Stimulated activated CD8-positive, alpha-beta memory T cell treated with anti-CD3 and anti-CD28 coated beads, Interleukin-4, amount 100 ng/mL, for 4 hours (primary cell): ENCODE measurements at places on chromosomes 12 and 14.

DNA sequence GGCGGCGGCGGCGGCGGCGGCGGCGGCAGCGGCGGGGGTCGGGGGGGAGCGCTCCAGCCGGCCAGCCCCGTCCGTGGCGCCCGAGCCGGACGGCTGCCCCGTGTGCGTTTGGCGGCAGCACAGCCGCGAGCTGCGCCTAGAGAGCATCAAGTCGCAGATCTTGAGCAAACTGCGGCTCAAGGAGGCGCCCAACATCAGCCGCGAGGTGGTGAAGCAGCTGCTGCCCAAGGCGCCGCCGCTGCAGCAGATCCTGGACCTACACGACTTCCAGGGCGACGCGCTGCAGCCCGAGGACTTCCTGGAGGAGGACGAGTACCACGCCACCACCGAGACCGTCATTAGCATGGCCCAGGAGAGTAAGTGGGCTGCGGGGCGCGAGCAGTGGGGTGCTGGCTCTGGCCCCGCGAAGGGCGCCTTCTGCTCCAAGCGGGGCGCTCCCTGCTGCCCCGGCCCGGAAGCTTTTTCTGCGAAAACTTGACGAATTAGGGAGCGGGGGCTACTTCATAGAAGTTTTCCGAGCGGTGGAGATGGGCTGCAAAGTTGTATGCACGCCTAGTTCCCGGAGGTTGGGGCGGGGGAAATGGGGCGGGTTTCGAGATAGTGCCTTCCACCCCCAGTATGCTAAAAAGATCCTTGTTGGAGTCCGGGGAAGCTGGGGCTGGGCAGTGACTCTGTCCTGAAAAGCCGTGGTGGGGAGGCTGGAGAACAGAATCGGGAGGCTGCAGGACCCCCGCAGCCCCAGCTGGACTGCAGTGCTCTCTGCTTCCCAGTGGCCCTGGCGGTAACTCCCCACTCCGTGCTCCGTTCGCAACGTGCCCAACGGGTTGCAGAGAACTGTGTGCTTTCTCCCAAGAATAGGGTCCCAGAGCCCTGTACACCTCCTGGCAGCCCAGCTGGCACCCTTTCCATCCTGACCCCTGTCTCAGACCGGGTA lies 751 bp downstream of the GDF11 start:
- DNase-seq, result no peak

- DNase-seq, result no peak
Observed at GRCh38 chr12:83461336-83461935, 774.7 kb downstream of the TMTC2 start.

- no peak for DNase-seq
Observed at GRCh38 chr12:83015390-83016217, 328.9 kb downstream of the TMTC2 start.

DNA sequence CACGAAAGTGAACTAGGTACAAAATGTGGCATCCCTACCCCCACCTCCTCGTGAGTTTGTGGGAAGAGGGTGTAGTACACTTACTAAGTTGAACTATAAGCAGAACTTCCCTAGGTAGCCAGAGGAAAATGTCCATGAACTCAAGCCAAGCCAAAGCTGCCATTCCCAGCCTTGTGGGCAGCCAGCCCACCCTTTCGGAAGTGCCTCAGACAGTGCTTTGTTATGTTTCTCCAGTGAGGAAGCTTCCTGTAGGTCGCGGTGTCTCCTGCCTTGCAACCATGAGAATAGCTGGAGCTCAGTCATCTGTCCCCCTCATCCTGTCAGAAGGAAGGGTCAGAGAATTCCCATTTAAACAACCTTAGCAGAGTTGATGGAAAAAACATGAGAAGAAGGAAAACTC lies 266.9 kb downstream of the DUSP6 start:
- DNase-seq, result no peak

DNA sequence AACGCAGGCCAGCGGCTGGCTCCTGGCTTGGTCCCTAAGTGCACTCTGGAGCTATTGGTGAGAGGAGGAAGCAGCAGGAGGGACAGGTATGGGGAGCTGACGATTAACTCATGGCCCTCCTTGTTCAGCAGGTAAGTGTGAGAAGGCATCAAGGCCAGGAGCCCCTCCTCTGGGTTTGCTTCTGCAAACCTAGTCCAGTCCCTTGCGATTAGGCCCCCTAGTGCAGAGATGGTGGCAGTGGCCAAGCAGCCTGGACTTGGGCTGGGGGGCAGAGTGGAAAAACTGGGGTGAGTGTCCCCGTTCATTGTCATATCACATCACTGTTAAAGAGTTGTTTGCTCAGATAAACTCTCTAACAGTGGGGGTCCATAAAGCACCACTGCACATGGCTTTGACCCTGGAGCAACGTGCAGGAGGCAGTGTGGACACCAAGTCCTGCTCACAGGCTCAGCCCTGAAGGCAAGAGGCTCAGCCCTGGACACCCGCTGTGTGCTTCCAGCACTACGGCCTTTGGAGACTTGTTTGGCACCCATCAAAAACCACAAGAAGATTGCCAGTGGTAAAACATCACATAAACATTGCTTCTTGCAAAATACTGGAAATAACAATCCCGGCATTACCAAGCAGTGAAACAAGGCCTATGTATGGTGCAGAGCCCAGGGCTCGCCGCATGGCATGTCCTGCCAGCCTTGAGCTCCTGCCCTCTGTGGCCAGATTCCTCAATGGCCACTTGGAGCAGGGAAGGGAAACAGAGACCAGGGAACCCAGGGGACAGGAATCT lies 184.3 kb upstream of the RTL1 start:
- no peak for DNase-seq

GRCh38 chr14:59199205-59199604 lies 10.7 kb downstream of the DAAM1 start:
- no peak for DNase-seq

- no peak for DNase-seq
Observed at GRCh38 chr14:63269561-63270225, 49.0 kb downstream of the GPHB5 start.

DNA sequence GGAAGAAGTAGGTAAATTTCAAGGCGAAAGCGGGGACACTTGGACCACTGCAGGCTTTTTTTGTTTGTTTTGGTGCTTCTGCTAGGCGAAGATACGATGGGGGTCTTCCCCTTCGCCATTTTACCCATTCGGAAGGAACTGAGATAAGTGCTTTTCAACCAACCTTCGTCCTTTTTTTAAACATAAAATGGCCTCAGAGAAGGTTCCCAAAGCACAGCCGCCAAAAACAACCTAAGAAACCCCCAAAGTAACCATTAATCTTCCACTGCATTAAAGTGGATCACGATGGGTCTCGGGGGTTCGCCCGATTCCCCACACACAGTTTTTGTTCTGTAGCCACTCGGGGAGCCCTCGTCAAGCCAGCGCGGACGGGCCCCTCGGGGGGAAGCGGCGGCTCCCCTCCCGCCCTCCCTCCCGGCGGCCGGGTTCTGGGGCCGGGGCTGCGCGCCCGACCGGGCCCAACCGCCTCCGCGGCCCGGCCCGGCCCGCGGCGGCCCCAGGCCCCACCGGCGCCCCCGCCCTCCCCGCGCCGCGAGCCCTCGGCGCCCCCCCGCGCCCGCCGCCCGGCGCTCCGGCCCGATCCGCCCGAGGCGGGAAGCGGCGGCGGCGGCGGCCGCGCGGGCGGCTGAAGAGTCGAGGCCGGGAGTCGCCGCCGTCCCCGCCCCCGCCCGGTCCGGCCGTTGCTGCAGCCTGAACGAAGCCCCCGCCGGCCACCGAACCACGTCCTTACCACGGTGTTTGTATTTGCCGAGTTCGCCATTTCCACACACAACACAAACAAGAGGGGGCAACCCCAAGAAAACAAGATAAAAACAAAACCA lies 790 bp downstream of the GTF2A1 start:
- no peak for DNase-seq
